ENCODE measurements at places on chromosomes 1 and 21.
A peak's percentile ranks its signal among the peaks of the same experiment; 100 is the strongest.

DNA sequence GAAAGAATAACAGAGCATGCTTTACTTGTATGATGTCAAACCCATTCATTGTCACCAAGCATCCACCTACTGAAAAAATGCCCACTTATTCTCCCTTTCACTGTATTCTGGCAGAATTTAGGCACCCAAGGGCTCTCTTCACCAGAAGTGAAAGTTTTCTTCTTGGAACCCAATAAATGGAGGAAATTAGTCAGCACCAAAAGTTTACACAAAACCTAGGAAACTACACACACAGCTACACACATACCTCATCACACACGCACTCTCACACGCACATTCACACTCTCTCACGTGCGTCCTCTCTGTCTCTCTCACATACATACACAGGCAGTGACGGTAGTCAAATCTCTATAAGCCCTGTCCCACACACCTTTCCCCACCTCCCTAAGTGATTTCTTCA is 37.6 kb downstream of the MCOLN2 start:
- peak; percentile 91 for DNase-seq

DNA sequence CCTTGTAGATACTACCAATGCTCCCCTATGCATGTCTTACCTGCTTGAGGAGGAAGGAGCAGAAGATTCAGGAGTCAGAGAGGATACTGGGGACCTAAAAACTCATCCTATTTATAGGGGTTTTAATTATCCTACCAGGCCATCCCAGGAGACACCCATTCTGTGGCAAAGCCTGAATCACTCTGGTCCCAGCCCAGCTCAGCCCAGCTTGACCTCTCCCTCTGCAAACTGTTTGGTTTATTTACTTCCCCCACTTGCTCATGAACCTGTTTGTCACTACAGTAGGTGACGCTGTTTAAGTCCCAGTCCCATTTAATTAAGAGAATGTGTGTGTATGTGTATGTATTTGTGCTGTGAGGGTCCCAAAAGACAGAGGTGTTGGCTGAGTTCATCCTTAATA is at the start of gene RPTN:
TSS of gene RPTN (minus strand) at position 85 of the 400 bp plus-strand sequence. CDS start 1,339 bp downstream, outside the sequence.
- no peak for DNase-seq

- no peak for DNase-seq
These were observed 14.9 kb downstream of the ETS2 start for GRCh38 chr21:38820471-38821239.

DNA sequence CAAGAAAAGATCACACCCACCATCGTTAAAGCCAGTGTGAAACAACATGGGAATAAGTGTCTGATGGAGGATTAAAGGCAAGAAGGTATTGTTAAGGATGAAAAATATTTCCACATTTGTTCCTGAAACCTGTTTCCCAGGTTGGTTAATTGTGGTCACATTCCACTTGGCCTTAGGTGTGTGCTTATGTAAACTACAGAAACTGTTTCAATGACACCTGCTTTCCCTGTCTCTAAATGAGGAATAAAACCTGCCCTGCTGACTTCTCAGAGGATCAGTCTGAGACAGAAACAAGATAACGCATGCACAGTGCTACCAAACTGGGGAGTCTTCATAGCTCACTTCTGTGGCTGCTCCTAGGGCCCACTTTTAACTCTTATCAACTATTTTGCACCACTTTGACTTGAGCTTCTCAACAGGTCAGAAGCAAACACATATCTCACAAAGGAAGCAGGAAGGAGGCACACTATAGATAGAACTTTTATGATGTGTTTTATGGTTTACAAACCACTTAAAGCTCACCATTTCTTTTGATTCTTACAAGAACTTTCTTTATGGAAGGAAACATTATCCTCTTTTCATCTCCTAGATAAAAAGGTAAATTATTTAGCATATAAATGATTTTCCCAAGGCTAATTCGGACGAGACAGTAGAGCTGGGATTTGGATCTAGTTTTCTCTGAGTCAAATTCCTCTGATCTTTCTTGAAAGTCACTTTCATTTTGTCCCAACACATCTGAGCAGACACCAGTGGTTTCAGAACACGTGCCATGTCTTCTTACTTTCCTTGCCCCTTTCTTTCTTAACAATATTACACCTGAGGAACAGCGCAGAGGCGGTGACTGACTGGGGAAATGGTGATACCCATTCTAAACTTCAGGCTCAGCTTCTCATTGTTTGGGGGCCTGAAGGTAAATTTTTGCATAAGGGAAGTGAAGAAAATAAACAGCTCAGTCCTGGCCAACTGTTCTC is 33.4 kb downstream of the CYP2J2 start:
- DNase-seq, result no peak

DNA sequence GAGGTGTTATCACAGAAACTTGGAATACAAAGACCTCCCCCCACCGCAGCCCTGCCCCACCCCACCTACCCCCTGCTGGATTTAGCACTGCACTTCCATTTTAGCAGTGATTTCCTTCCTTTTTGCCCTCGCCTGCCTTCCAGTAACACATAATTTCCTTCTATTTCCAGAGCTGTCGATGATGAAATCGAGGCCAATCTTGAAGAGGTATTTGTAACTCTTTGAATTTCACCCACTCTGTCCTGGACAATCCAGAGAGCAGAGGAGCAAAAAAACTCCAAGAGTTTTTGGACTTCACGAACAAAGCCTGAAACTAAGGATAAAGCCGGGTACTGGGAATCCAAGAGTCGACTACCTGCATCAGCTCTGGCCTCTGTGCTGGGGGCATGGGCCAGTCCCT is 49.1 kb downstream of the CAPN2 start:
- DNase-seq, result no peak

DNA sequence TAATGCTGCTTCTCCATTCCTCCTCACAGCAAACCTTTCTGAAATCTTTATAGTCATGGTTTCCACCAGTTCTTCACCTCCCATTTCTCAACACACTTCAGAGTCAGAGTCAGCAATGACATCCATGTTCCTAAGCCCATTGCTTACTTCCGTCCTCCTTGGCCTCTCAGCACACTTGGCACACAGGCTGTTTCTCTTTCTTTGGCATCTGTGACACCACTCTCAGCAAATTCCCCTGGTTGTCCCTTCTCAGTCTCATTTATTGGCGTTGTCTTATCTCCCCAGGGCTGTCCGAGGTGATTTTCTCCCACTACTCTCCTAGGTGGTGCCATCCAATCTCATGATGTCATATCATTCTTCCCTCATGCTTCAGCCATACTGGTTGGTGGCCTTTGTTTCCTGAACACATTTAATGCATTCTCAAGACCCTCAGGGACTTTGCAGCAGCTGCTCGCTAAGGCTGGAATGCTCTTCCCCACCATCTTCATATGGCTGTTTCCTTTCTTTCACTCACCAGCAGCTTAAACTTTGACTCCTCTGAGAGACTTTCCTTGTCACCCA is 3.3 kb upstream of the LGALS8 start:
- no peak for DNase-seq

DNA sequence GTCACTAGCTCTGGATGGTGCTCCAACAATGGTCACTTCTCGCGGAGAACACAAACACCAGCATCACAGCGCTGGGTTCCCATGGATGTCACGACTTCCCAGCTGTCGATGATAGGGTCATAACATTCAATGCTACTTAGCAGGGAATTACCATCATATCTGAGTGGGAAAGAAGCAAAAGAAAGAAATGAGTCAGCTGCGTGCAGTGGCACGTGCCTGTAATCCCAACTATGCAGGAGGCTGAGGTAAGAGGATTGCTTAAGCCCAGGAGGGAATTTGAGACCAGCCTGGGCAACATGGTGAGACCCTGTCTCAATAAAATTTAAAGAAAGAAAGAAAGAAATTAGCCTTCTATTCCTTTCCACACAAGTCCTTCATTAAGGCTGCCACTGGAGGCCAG is 3.6 kb upstream of the RABIF start:
- no peak for DNase-seq

GRCh38 chr21:22536509-22536908 is 1538.3 kb downstream of the NCAM2 start:
- no peak for DNase-seq

- DNase-seq, result no peak
These were observed 43.2 kb downstream of the GJA5 start for GRCh38 chr1:147717051-147717705.

DNA sequence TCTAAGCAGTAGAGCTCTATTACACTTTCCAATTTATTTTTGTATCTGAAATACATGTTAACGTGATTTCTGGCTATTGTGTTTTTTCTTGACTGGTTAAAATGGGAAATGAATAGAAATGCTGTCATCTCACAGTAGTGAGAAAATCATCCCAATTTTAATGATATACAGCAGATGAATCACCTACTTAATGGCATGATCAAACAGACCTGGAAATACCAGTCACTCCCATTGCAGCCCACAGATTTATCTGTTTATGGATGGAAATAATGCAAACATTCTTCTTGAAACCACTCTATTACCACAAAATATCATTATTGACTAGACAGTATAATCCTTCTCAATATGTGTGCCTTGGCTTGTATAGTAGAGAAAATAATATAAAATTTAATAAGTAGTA is 497.8 kb upstream of the ADAMTS5 start:
- DNase-seq, result no peak

GRCh38 chr21:26532208-26532607 is 40.9 kb downstream of the CYYR1 start:
- no peak for DNase-seq

Data from lung microvascular endothelial cell (primary cell).